ENCODE measurements at places on chromosomes 12 and 14. TPM values are rescaled to one million over a fixed set of nuclear protein-coding genes. Genes with fewer than 3 reads are reported as not detected.
A peak's percentile ranks its signal among the peaks of the same experiment; 100 is the strongest.

DNA sequence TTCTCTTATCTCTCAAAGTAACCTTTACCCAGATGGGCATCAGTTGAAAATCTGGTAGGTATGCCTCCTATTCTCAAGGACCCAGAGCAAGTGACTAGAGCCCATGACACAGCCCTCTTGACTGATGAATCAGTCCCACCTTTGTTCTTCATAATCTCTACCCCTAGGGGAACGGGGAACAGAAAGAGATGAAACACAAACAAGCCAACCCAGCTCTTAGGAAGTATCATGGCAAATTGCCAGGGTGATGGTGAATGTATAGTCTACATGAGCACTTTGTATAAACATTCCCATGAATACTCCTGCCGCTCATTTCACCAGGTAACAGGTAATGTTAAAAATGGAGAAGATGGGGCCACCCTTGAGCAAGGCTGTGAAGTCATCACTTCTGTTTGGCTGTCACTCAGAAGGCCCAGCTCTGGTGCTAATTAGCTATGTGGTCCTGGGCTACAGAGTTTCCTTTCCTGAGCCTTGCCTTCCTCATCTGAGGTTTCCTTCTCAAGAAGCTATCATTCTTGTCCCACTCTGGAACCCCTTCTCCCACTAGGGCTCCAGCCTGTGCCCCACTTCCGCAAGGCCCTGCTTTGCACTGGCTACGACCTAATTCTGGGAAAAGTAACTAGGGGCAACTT is 161.7 kb downstream of the ANO2 start:
- no peak for DNase-seq

TWF1 gene
- total RNA-seq, result 90.3 TPM

GRCh38 chr14:87304404-87304803 is 688.6 kb downstream of the GALC start:
- no peak for DNase-seq

KSR2 gene
- 1.3 TPM for total RNA-seq

IAPP gene
- not detected for total RNA-seq

GPR84 gene
- total RNA-seq, result not detected

- peak; percentile 5 for DNase-seq
Measured at GRCh38 chr14:102390064-102390855, 27.5 kb downstream of the TECPR2 start.

DNA sequence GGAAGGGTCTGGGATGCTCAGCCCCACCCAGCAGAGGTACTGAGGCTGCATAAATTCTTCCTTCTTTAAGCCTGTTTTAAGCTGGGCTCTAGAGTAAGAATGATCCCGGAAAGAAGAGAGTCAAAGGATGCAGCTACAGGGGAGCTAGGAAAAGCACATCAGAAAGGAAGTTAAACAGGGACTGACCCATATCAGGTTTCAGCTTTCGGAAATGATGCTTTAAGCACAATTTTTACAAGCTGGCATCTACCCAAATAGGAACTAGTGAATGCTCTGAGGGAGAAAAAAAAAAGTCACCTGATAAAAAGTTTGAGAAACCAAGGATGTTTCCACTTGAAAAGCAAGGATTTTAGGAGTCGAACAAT is 22.0 kb downstream of the TSPAN8 start:
- DNase-seq, result no peak

PEBP1 gene
- 182 TPM for total RNA-seq

DNA sequence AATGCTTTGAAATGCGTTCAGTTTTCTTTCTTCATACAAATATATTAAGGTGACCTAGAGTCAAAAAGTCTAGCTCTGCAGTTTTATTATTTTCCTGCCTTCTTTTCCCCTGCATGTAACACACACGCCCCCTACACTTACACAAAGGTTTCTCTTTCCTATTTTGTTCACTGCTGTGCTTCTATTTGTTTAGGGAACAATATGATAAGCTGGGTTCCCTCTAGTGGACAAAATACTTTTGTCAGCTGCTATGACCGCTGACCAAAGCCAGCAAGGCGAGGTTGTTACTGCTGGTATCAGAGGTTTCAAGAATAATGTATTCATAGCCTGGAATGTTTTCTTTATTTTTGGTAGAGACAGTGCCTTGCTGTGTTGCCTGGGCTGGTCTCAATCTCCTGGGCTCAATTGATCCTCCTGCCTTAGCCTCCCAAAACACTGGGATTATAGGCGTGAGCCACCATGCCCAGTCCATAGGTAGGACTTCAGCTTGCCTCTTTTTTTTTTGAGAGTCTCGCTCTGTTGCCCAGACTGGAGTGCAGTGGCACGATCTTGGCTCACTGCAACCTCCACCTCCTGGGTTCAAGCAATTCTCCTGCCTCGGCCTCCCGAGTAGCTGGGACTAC is 33.4 kb downstream of the FNTB start:
- peak; percentile 55 for DNase-seq

DNA sequence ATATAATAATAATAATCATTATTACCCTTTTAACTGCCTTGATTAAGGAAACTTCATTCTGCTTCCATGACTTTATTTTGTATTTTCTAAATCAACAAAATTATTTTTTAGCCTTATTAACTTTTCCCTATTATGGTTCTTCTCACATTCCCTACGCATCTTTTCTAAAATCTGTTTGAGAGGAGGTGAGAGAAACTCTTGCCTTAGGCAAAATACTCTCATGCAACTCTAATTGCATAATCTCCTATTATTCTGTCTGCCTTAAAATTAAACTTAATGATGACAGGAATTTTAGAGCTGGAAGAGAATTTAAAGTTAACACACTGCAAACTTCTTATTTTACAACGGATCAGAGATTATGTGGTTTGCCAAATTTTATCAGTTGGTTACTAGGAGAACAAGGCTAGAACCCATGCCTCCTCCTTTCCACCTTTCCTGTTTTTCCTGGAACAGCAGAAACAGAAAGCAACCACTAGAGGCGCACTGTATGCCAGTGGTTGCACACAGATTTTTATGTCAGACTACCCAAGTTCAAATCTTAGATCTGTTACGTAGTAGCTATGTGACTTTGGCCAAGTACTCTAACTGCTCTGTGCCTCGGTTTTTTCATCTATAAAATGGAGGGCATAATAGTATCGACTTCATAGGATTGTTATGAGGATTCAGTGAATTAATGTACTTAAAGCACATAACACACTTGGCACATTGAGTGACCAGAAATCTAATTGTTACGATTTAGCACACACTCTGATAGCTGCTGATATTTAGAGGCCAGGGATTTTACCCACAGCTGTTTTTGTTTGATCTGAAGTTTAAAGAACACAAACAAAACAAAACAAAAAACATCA is 4.3 kb upstream of the BRMS1L start:
- DNase-seq, result no peak

GUCY2C gene
- total RNA-seq, result not detected

PSMD9 gene
- 68.3 TPM for total RNA-seq

OTUB2 gene
- 5.7 TPM for total RNA-seq

DNA sequence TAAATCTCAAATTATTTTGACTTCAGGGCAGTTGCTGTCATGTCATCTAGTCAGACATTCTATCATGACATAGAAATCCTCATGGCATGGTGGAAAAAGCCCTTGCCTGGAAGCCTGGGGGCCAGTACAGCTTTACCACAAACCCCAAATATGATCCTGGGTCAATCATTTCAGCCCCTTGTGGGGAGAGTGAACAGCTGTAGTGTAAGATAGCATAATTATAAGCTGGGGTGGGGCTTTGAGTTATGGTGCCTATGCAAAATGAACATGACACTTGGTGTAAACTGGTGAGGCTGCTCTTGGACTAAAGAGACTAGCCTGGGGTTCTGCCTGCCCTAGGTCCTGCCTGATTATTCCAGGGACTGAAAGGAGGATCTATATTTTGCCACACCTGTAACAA is 207.7 kb upstream of the DDHD1 start:
- no peak for DNase-seq

DNA sequence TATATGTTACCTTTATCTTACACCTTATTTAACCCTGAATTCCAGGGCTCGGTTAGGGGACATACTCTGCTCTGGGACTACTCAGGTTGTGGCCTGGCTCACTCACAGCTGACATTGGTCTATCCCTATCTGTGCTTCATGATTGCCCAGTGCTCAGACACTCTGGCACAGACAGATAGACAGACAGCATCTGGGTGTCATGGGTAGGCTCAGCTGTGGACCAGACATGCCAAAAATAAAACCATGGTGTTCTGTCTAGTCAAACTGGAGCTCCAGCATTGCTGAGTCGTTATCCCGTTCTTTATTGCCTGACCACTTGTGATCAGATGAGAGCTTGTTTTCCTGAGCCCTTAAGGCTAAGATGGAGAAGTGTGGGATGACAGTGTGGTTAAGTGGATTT is 29.0 kb downstream of the FBXW8 start:
- DNase-seq, result no peak

FAM90A1 gene
- not detected for total RNA-seq

GRCh38 chr12:124125203-124125871 is 152.3 kb downstream of the ZNF664 start:
- DNase-seq, result no peak

GRCh38 chr12:8606890-8607289 is 5.8 kb downstream of the AICDA start:
- DNase-seq, result no peak

DNA sequence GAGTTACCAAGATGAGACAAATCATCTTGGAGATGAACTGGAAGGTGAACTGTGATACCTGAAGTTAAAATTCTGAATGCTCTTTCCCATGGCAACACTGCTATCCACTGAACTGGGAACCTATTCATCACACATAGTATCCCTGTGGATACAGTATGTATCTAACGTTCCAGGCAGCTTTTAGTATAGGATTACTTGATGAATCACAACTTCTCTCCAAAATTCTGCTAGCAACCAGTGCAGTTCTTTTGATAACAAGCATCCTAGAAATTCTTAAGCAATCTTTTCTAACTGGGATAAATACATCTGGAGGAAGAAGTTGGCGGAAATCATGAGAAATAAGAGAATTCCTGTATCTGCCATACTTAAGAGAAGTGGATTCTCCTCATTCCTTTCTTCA is 66.4 kb downstream of the PAWR start:
- no peak for DNase-seq

CD4 gene
- total RNA-seq, result not detected

DNA sequence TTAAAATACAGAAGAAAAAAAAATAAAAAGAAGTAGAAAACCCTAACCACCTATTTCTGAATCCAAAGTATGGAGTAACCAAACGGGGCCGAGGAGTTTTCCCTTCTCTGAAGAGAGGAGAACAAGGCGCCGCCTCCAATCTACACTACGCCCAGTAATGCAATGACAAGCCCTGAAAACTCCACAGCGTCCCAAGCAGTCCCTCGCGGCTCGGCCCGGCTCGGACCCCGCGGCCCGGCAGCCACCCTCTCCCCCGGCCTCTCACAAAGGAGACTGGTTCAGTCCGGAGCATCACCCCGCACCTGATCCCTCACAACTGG is 371 bp downstream of the CHD8 start:
- no peak for DNase-seq

SOAT2 gene
- total RNA-seq, result not detected

GRCh38 chr12:57370696-57371095 is 60.1 kb downstream of the R3HDM2 start:
- no peak for DNase-seq

DNA sequence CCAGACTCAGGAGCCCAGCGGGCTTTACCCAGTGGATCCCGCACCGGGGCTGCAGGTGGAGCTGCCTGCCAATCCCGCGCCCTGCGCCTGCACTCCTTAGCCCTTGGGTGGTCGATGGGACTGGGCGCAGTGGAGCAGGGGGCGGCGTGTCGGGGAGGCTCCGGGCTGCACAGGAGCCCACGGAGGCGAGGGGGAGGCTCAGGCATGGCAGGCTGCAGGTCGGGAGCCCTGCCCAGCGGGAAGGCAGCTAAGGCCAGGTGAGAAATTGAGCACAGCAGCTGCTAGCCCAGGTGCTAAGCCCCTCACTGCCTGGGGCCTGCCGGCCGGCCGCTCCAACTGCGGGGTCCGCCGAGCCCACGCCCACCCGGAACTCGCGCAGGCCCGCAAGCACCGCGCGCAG is 50.1 kb downstream of the RMST start:
- DNase-seq, result no peak

ARMH4 gene
- 6.6 TPM for total RNA-seq

DNA sequence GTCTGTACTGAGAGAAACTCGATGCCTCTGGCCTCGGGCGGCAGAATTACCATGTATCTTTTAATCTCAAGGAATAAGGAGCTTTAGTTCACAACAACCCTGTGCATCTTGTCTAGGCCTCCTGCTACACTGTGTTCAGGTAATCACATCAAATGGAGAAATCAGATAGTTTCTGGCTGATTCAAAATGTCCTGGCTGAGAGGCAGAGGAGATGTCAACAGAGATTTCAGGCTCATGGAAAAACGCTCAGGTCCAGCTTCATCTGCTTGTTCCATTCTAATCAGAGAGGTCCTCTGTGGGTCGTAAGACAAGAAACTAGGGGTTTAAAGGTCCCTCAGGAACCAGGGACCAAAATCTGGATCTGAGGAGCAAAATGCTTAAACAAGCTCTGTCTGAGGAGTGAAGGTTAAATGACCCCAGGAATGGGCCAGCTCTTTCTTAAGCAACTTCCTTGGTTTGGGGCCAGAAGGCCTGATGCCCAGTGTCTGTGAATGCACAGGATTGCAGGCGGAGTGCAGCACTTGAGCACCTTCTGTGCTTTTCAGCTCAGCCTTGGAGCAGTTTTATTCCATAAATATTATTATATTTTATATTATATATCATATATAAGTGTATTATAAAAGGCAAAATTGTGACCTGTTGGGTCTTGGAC is 170.2 kb upstream of the PRICKLE1 start:
- no peak for DNase-seq

FSCB gene
- total RNA-seq, result not detected

DNA sequence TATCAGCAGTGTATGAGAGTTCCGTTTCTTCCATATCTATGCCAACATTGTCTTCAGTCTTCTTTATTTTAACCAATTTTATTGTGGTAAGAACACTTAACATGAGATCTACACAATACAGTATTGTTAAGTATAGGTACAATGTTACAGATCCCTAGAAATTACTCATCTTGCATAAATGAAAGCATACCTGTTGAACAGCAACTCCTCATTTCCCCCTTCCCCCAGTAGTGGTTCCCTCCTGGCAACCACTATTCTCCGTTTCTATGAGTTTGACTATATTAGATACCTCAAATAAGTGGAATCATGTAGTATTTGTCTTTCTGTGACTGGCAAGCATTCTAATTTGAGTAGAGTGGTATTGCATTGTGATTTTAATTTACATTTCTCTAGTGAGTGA is 150.5 kb downstream of the CRADD start:
- DNase-seq, result no peak

FGD4 gene
- total RNA-seq, result 18.8 TPM

- no peak for DNase-seq
Measured at GRCh38 chr12:131929581-131930456, 743 bp downstream of the PUS1 start.

GLI1 gene
- total RNA-seq, result 0.19 TPM

GRCh38 chr12:127640181-127640886 is 626.6 kb upstream of the TMEM132C start:
- no peak for DNase-seq

GRCh38 chr14:105899071-105899641 is 372.8 kb downstream of the TMEM121 start:
- DNase-seq, result no peak

- no peak for DNase-seq
Measured at GRCh38 chr12:12551115-12551514, 11.5 kb downstream of the DUSP16 start.

HAL gene
- total RNA-seq, result 0.06 TPM

Data from glomerular endothelial cell (primary cell).